NCI-H1105 (cell line): ENCODE measurements at places on chromosomes 6 and 20.

GRCh38 chr20:51211191-51211590, 188.3 kb upstream of the KCNG1 start:
- DNase-seq = no peak

- peak; percentile 82 for DNase-seq
Observed at GRCh38 chr6:13248053-13248452, 80.3 kb downstream of the TBC1D7 start.

GRCh38 chr6:168226061-168226752, 93.4 kb downstream of the DACT2 start:
- no peak for DNase-seq

GRCh38 chr6:1347161-1347560, 35.3 kb downstream of the FOXQ1 start:
- DNase-seq = no peak
